Renal pelvis (tissue), 12 donors: ENCODE measurements at places on chromosomes 7 and 10. TPM values are rescaled to one million over a fixed set of nuclear protein-coding genes. Genes with fewer than 3 reads are reported as not detected.
A peak's percentile ranks its signal among the peaks of the same experiment; 100 is the strongest.

Gene NFKB2
- polyA plus RNA-seq: 20.6 TPM

Gene C7orf57
- 1.1 TPM for polyA plus RNA-seq

- DNase-seq: no peak
Observed at GRCh38 chr7:138138244-138138643, 62.0 kb downstream of the AKR1D1 start.

Gene C10orf143
- polyA plus RNA-seq: 5.4 TPM

DNA sequence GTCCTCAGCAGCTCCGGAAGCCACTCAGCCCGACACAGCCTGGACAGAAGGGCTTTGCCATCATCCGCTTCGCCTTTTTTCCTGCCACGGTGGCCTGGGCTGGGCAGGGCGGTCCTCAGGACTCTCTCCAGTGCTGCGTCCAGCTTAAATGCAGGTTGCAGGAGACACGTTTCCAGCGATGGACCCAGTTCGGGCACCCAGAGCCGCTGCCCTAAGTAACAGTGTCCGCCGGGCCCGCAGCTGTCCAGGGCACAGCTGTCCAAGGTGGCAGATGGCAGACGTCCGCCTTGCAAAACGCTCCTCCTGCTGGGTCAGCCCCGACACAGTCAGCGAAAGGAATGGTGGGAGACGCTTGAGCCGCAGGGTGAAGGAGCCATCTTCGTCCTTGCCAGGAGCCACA, 37.0 kb upstream of the FOXL3 start:
- DNase-seq: no peak

GRCh38 chr10:35336084-35336831, at the start of gene CCNY:
TSS of gene CCNY (plus strand) at chr10:35336509. CDS start at chr10:35337054, 545 bp downstream.
- peak; percentile 75 for DNase-seq

GRCh38 chr10:128713874-128714570, 587.8 kb upstream of the MKI67 start:
- DNase-seq: no peak

DNA sequence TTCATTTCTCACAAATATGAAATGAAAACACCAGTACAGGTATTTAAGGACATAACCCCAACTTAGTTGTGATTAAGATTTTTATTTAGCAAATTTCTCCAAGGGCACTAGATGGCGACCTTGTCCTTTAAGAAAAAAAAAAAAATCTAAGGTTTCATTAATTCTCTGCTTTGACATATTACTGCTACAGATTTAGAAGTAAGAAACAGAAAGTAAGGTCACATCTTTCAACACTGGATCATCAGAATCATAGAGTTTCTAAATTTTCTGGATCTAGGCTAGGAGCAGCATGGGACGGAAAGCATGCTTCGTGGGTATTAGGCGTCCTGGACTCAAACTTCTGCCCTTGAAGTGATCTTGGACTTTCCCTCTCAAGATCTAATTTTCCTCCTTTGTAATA, 85.5 kb upstream of the PRKG1 start:
- peak; percentile 19 for DNase-seq

- DNase-seq: no peak
Observed at GRCh38 chr10:20271490-20271889, 455.3 kb downstream of the PLXDC2 start.

DNA sequence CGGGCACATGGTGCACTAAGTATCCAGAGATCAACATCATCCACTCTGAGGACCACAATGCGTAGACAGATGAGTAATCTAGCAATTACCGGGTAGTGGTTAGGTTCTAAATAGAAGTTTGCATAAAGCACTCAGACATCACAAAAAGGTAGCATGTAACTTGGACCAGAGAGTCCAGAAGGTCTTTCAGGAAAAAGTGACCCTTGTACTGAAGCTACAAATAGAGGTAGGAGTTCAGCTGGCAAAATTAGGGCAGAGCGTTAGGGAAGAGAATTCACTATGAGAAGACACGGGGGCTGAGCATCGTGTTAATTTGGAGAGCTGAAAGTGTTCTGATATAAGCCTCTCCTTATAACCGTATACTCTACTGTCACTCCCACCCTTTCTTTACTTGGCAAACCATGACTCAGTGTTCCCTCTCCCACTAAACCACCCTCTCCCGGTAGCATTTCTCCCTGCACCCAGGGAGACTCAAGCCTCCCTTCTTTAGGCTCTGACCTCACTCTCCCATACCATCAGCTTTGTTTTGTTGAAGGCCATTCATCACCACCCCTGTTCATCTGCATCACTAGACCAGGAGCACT, 222.2 kb upstream of the FZD1 start:
- no peak for DNase-seq

- DNase-seq: no peak
Observed at GRCh38 chr10:132746801-132747625, 38.9 kb downstream of the NKX6-2 start.

GRCh38 chr10:52639652-52640051, 132.9 kb downstream of the MBL2 start:
- DNase-seq: no peak

Gene DGKI
- 1.6 TPM for polyA plus RNA-seq

GRCh38 chr7:24025094-24025493, 258.9 kb upstream of the NPY start:
- DNase-seq: no peak

Gene PIP
- not detected for polyA plus RNA-seq

DNA sequence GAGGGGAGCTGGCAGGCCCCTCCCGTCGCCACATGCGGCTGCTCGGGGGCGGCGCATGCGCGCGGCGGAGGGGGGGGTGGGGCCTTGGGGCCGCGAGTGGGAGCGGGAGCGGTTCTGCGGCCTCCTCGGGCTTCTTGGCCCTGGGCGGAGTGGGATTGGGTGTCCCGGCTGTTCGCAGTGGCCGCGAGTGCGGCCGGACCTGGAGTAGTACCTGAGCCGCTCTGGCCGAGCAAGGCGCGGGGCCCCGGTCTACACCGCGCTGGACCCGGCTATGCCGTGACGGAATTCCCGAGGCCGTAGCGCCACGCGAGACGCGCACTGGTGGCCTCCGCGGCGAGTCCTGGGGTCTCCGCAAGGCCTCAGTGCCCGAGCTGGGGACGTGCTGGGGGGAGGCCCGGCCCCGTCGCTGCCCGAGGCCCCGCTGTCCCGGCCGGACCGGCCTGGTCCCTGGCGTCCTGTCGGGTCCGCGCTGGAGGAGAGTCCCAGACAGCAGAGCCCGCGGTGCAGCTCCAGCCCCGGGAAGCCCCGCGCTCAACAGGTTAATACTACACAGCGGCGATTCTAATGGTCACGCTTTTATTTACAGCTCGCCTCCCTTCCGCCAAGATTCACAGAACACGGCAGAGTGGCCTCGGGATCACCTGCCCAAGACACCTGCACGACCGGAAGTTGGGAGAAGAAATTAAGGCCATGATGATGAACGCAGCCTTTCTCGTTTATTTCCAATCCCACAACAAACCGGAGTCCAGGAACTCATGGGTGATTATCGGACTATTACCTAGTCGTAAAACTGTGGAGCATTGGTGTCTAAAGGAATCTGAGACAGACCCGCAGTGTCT, 671 bp upstream of the PAXIP1 start:
- peak; percentile 85 for DNase-seq

- DNase-seq: no peak
Observed at GRCh38 chr7:95481271-95482165, 4.2 kb upstream of the ASB4 start.

- no peak for DNase-seq
Observed at GRCh38 chr10:92688927-92689662, 660 bp upstream of the HHEX start.

DNA sequence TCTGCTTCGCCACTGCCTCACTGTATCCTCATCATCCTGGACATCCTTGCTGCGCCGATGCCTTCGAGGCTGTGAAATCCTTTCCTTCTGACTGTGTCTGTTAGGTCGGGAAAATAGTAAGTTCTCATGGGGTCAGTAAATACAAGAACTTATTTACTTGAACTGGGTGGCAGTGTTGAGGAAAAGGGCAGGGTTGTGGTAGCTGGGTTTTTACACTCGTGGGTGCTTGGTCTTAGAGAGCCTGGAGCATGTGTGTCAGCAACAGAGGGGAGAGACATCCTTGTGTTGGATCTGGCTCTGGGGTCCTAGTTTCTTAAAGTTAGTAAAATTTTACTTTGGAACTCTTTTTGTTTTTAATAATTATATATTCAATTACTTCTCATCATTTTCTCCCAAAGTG, 112.9 kb upstream of the GATA3 start:
- no peak for DNase-seq

DNA sequence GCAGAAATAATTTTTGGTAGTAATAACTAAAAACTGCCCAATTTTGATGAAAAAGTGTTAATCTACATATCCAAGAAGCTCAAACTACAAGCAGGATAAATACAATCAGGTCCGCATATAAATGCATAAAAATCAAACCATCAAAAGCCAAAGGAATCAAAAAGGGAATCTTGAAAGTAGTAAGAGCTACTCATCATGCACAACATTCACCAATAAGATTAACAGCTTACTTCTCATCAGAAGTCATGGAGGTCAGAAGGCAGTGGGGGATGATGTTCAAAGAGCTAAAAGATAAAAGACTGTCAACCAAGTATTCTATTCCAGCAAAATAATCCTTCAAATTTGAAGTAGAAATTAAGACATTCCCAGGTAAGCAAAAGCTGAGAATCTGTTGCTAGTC, 76.4 kb downstream of the CRPPA start:
- DNase-seq: no peak

- no peak for DNase-seq
Observed at GRCh38 chr10:50293513-50294313, 42.4 kb upstream of the ASAH2 start.

DNA sequence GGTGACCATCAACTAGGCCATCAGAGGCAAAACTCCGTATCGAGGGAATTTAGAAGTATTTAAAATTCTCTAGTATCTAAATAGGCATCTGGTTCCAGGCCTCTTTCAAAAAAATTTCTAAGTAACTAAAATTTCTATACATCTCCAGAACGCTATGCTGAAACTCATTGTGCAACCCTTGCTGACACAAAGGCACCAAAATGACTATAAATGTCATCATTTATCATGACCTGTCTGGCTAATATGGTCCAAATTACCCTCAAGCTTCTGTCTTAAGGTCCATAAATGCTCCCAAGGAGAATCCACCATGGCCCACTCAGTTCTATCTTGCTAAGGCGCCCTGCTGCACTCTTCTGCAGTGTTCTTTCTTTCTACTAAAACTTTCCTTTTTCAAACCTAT, 16.2 kb downstream of the STEAP4 start:
- DNase-seq: no peak

DNA sequence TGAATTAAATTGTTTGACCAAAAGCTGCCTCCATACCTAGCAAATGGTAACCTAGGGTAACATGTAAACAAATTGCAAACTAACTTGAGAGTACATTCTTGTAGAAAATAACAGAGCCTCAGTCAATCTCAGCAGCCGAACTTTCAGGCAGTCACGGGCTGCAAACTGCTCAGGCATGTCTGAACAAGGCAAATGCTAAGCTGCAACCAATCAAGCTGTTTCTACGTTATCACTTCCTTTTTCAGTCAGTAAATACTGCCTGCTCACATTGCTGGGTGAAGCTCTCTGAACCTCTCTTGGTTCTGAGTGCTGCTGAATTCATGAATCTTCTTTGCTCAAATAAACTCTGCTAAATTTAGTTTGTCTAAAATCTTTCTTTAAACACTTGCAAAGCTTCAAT, 1212.4 kb downstream of the SORCS1 start:
- peak; percentile 55 for DNase-seq

- DNase-seq: no peak
Observed at GRCh38 chr10:55374917-55375316, 573.9 kb upstream of the PCDH15 start.

Gene MACROH2A2
- polyA plus RNA-seq: 95.7 TPM

Gene CLDN3
- 69.6 TPM for polyA plus RNA-seq

DNA sequence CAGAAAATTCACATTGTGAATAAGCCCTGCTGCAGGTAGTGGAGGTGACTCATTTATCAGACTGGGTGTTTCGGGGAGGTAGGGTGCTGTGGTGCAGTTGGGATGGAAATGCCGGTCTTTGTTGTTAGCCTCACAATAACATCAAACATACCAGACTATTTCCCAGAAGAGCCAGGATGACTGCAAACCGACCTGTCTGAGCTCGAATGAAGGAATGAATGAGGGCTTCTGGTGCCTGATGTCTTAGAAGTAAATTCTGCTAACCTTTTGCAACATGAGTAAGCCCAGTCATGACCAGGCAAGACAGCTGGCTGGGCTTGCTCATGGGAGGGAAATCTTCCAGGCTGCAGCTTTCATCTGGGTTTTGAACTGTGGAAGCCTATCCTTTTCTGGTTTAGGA, 2.4 kb upstream of the VDAC2 start:
- peak; percentile 28 for DNase-seq

GRCh38 chr10:97204826-97205679, 19.3 kb upstream of the SLIT1 start:
- no peak for DNase-seq

DNA sequence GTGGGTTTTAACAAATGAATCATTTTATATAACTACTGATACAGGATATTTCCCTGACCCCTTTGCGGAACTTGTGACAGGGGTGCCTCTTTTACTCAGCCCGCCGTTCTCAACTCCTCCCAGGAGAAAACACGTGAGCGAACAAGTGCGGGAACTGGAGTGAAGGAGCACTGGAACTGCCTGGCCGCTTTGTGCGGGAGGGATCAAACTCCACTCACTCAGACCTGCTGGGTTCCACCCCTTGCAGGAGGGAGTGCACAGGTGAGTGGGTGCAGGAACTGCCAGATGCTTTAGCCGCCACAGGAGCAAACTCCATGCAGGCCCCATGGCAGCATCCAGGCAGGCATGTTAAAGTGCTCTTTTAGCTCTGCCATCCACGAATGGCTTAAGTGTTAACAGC, 513.4 kb upstream of the GRM3 start:
- no peak for DNase-seq

DNA sequence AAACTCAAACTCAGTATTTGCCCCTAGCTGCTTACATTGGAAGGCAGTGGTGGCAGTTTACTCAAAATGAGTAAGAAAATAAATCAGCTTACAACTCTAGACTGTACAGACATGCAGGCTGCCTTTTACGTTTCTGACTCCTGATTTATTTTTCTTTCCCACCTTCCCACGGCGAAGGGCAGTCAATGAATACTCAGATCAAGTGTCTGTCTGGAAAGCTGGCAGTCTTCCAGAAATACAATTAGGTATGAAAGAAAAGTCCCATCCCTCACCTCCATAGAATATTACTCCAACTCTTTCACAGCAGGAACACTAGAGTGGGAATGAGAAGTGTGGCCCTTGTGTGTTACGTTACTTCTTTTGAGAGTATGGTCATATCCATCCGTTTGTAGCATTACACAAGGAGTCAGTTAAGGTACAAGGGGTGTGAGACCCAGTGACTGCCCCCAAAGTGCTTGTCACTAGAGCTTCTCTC, 1.3 kb upstream of the PAPSS2 start:
- DNase-seq: peak; percentile 41

DNA sequence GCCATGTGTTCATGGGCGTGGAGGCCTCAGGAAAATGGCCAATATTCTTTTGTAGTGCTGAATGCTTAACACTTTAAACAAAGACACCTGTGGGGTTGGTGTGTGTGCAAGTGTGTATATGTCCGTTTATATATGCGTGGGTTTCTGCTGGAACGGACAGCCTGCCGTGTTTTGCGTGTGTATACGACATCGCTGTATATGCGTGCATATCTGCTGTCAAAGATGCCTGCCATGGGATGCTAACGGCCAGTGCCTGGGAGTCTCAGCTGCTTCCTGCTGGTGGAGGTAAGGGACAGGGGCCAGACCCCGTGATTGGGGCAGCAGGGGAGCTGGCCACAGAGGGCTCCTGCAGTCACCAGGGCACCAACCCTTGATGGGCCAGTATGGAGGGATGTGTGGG, 216.3 kb upstream of the SHH start:
- no peak for DNase-seq
